Stimulated activated CD4-positive, alpha-beta T cell treated with anti-CD3 and anti-CD28 coated beads, Interleukin-4, amount 100 ng/mL, for 1 hour (primary cell): ENCODE measurements at places on chromosomes 2 and 18.

GRCh38 chr2:237900891-237901831, 41.7 kb downstream of the RAMP1 start:
- no peak for DNase-seq

GRCh38 chr2:218370410-218371063, 11.5 kb upstream of the SLC11A1 start:
- no peak for DNase-seq

- no peak for DNase-seq
These were observed 29.9 kb downstream of the LYPD6B start for GRCh38 chr2:149068225-149068995.

DNA sequence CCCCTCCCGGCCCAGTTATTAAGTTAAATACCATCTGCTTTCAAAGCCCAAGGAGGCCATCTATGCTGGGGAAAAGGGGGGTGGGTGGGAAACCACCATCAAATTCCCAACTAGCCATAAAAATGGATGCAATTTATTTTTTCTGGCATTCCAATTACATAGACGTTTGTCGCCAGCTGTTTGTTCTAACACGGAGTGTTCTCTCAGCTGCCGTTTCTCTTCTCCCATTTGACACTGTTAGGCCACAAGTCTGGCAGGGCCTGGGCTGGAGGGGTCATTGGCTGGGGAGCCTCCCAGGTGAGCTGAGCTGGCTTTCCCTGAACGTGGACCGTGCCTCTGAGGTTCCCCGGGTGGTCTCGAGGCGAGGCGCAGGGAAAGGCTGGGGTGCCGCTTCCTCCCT, 16.6 kb downstream of the ATOH8 start:
- no peak for DNase-seq

DNA sequence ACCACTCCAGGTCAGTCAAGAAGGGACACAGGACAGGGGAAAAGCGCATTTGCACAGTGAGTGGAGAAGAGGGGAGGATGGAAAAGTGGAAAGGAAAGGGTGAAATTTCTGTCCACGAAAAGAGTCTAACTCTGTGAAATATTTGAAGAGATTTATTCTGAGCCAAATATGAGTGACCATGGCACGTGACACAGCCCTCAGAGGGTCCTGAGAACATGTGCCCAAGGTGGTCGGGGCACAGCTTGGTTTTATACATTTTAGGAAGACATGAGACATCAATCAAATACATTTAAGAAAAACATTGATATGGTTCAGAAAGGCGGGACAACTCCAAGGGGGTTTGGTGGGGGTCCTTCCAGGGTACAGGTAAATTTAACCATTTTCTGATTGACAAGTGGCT, 111.1 kb downstream of the MYT1L start:
- no peak for DNase-seq

DNA sequence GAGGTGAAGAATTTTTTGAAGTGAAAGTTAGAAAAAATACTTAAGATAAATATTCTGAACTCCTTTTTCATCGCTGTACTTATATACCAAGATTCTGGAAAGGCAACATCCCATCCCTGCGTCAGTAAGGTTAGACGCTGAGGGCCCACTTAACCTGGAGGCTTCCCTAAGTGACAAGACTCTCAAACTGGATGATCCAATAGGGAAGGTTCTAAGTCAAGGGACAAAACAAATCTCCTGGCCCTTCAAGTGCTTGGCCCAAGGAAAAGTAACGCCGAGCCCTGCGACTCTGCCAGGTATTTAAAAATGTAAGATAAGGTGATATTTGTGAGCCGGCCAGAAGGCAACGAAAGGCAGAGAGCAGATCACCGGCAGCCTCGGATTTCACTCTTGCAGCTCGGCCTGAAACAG, 1.3 kb downstream of the STK39 start:
- DNase-seq, result no peak

GRCh38 chr2:211822686-211823335, 715.8 kb downstream of the ERBB4 start:
- no peak for DNase-seq

DNA sequence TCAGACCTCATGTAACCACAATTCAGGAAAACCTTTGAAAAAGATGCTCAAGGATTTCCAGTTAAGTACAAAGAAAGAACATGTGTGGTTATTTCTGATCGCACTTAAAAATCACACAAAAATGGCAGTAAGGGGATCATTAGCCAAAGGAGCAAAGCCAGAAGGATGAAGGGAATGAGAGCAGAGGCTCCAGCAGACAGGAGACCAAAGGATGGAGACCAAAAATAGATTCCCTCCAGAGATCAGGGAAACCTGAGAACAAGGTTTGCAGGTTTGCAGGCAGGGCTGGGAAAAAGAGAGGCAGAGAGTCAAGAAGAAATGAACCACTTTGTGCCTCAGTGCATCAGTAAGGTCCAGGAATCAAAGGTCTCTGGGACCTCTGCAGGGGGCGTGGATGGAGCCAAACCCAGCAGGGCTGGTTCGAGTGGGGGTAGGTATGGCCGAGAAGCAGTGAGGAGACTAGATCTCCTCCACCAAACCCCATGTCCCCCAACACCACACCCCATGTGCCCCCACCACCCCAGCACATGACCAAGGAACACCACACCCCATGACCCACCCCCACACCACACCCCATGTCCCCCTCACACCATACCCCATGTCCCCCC, 98.5 kb upstream of the GPC1 start:
- no peak for DNase-seq

GRCh38 chr2:95041824-95042442, 16.4 kb downstream of the MAL start:
- no peak for DNase-seq

DNA sequence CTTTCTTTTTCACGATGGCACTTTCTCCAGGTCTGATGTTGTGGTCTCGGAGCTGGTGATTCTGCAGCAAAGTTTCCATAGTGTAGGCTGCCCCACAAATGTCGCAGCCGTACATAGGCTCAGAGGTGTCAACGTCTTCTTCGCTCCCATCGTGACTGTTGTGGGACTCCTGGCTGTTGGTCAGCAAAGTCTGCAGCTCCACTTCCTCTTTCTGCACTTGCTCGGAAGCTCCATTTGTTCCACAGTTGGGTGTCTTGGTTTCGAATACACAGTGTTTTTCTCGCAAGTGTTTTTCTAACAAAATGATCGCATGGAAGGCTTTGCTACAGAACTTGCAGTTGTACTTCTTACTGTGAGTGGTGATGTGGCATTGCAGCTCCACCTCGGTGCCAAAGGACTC, 126.8 kb downstream of the ZNF521 start:
- no peak for DNase-seq

- no peak for DNase-seq
These were observed 40.5 kb upstream of the NABP1 start for GRCh38 chr2:191637182-191638078.
